ENCODE measurements at places on chromosomes 13 and 19. TPM values are rescaled to one million over a fixed set of nuclear protein-coding genes. Genes with fewer than 3 reads are reported as not detected.

Gene KLK5
- not detected for total RNA-seq

Gene POU2F2
- total RNA-seq = 6.1 TPM

Gene PEAK3
- total RNA-seq = 1.1 TPM

Gene CALR3
- total RNA-seq = not detected

Gene WIZ
- total RNA-seq = 39.9 TPM

Gene TJP3
- 285 TPM for total RNA-seq

Gene ICAM4
- not detected for total RNA-seq

Gene ZNF177
- 5.5 TPM for total RNA-seq

Gene MADCAM1
- total RNA-seq = 4.1 TPM

GRCh38 chr13:74145249-74145975 is 11.2 kb upstream of the KLF12 start:
- DNase-seq = no peak

GRCh38 chr19:50720181-50720920 is 749 bp upstream of the SHANK1 start:
- DNase-seq = no peak

GRCh38 chr13:72983085-72983768 is 75.6 kb upstream of the KLF5 start:
- DNase-seq = peak; percentile 39

DNA sequence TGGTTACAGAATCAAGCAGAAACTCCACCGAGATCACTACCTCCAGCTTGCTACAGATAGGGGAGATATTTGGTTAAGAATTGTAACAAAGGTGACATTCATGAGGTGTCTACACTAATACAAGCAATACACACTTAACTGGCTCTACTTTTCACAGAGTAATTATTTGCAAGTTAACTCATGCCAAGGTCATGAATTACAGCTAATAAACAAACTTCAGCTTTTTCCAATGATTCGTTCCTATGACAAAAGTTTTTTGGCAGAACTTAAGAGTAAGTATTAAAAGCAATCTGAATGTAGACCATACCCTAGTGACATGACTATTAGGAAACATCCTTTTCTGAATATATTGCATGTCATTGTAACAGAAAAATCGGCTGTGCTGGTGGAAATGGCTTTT is 72.1 kb downstream of the LHFPL6 start:
- DNase-seq = no peak

DNA sequence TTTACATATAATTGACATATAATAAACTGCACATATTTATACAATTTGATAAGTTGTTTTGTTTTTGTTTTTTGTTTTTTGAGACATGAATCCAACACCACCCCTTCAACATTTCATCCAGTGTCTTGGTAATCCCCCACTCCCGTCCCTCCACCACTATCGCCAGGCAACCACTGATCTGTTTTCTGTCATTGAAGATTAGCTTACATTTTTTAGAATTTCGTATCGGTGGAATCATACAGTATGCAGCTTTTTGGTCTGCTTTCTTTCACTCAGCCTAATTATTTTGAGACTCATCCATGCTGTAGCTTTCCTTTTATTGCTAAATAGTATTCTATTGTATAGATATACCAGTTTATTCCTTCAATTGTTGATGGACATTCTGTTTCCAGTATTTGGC is 94.1 kb upstream of the FRY start:
- no peak for DNase-seq

DNA sequence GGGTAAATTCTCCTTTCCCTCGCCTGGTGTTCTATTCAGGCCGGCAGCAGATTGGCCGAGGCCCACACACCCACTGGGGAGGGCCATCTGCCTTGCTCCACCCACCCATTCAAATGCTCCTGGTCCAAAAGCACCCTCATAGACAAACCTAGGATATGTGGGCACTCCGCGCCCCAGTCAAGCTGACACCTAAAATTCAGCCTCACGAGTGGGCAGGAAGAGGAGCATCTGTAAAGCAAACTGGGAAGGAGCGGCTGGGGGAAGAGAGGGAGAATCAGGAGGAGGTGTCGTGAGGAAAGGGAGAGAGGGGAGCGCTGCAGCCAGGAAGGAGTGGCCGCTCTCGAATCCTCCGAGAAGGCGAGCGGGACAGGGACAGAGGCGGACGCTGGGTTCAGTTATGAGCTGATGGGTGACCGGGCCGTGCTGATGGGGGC is 136.9 kb downstream of the USP12 start:
- DNase-seq = no peak

GRCh38 chr19:38209152-38209551 is 14.9 kb downstream of the DPF1 start:
- DNase-seq = no peak

- DNase-seq = no peak
Observed at GRCh38 chr13:73073050-73073449, 14.2 kb downstream of the KLF5 start.

GRCh38 chr13:67736646-67737420 is 506.7 kb upstream of the PCDH9 start:
- no peak for DNase-seq

DNA sequence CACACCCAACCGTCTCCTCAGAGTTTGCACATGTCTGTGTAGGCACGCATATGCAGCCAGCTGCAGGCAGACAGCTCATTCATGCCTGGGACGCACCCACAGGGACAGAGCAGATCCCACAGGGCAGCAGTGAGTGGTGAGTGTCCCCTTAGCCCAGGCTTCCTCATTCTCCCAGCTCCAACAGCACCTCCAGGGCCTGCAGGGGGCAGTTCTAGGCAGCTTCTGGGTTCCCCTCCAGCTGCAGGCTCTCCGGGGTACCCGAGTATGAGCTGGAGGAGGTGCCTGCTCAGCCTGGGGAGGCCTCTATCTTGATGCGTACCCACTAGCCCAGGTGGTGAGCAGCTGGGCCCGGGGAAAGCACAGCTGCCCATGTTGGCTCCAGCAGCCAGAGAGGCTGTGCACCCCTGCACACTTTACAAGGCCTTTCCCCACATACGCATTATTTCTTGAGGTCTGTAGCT is 1.3 kb upstream of the SHANK1 start:
- DNase-seq = no peak

DNA sequence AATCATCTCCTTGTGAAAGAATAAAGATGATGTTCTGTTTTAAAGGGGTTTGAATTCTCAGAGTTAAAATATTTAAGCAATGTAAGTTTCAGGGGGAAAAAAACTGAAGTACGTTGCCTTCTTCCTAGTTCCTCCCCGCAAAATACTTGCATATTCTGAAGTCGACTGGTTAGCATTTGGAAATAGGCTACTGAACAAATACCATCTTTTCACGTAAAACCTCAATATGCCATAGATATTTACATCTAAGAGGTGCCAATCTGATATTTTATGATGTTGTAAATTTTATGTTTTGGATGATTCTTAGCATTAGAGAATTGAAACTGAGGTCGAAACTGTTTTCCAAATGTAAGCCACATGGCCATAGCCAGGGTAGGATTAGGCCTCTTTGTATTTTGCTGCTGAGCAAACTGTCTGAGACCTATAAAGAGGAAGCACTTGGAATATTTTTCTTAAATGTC is 138.3 kb downstream of the FLT1 start:
- DNase-seq = no peak

DNA sequence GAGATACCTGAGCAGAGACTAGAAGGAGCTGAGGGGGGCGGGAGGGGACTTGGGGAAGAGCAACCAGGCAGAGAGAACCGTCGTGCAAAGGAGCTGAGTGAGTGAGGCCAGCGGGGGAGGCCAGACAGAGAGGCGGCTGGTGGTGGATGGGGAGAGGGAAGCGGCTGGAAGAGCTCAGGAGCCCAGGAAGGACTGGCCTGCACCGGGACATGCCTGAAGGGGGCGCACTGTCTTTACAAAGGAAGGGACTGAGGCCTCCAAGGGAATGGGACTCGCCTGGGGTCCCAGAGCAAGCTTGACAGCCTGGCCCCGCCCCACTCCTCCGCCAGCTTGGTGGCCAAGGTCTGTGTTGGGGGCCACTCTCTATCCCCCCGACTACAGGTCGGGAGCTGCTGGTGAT is 14.9 kb downstream of the ONECUT3 start:
- no peak for DNase-seq

- no peak for DNase-seq
Observed at GRCh38 chr19:1579222-1579621, 11.1 kb upstream of the MEX3D start.

DNA sequence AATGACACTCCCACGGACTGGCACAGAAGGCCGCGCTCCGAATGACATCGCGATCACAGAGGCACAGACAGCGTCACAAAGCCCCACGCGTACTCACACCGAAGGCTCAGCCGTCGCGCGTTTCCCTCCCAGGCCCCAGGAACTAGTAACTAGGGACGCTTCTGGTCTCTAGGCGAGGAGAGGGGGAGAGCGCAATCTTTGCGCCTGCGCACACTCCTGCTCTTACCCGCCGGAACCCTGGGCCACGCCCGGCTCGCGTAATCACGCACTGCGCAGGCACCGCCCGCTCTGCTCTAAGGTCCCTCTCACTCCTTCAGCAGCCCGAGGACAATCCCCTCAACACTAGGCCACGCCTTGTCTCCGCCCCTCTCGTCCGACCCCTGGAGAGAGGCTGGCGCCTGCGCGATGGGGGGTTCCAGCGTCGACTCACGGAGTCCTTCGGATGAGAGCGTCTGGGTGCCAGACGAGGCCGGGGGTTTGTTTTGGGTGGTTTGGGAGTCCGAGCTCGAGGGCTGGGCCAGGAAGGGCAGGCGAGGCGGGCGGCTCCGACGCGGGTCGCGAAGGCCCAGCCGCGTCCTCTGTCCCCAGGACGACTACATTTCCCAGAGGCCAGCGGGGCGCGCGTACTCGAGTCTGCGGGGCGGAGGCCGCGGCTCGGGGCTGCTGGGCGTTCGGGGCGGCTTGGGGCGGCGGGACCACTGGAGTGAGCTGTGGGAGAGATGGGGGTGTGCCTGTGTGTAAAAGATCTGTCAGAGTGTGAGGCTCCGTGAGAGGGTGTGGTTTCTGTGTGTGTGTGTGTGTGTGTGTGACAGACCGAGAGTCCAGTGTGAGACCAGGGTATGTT is at the start of gene ZNF471:
Gene ZNF471, plus strand, starts transcription at position 410 of the 844 bp plus-strand sequence. CDS start 3,717 bp downstream, outside the sequence.
- DNase-seq = peak; percentile 98

GRCh38 chr13:31011193-31011860 is 78.9 kb downstream of the TEX26 start:
- DNase-seq = no peak

DNA sequence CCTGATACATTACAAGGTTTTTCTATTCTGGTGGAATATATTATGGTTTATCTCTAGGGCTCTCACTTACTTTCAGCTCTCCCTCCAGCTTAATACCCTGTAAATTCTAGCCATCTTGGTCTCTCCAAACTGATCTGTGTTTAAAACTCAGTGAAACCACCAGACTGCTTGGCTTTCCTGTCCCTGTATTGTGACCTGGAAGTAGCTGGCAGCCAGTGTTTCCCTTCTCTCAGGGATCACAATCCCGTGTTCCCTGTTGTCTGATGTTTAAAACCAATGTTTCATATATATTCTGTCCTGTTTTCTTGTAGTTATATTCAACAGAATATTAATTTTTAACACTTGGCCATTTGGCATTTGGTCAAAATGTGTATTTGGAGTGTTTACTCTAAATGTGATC is 8.0 kb downstream of the AKAP11 start:
- DNase-seq = no peak

DNA sequence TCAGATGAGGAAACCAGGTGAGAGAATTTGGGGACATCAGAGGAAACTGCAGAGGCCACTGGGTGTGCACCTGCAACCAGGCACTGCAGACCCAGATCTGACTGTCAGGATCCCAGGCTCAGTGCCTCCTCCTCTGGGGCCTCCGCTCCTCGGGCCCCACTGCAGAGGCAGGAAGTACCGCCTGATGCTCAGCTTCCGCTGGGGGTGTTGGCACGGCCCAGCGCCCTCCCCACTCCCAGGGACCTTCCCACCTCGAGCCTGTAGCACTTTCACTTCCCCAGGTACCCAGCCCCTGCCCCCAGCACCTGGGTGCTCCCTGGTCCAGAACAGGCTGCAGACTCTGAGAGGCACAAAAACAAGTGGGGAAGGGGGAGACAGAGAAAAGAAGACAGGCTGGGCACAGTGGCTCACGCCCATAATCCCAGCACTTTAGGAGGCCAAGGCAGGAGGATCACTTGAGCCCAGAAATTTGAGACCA is 1.4 kb upstream of the CD37 start:
- peak; percentile 42 for DNase-seq

Data from mucosa of descending colon (tissue), 3 donors.